ENCODE measurements at places on chromosomes 13 and 19. TPM values are rescaled to one million over a fixed set of nuclear protein-coding genes. Genes with fewer than 3 reads are reported as not detected.
A peak's percentile ranks its signal among the peaks of the same experiment; 100 is the strongest.

DNA sequence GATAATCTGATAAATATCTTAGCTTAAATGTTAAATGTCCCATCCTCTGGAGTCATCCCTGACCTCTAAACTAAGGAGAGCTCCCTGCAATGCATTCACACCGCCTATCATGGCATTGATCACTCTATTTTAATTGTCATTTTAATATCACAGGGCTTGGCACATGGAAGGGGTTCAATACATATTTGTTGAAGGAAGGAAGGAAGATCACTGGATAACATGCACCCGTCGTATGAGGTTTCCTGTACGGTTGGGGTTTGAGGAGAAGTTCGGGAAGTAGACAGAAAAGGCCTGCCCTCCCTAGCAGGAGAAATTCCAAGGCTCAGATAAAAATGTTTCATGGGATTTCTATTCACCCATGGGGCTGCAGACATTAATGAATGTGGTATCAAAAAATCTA lies 102.0 kb downstream of the MBNL2 start:
- no peaks in the 10 kb centered on the region for H3K27me3 ChIP-seq
- H3K4me3 ChIP-seq: no peak overlapping the region
- H3K4me1 ChIP-seq: peaks cover 37% of the 10 kb centered on the region
- H3K36me3 ChIP-seq: no peaks in the 10 kb centered on the region
- no peak for DNase-seq

DNA sequence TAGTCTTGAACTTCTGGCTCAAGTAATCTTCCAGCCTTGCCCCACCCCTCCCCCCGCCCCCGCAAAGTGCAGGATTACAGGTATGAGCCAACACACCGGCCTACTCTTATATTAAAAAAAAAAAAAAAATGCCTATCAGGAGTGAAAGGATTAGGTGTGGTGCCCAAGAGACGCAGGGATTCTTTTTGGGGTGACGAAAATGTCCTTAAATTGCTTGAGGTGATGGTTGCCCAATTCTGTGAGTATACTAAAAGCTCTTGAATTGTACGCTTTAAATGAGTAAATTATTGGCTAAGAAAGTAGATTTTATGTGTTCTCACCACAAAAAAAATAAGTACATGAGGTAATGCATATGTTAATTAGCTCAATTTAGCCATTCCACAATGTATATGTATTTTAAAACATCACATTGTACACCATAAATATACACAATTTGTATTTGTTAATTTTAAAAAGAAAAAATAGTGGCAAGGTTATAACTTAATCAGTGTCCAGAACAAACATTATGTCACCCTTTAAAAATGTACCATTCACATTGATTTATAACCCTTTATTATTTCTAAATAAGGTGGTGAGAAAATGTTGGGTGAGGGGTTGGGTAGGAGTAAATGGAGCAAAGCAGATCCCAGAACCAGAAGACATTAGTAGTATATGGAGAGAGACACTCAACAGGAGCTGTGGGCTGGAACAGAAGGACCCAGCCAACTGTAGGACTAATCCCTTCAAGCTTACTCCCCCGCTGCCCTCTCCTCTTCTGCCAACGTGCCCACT lies 3.9 kb downstream of the IGSF23 start:
- H3K4me3 ChIP-seq: no peak overlapping the region
- H3K27me3 ChIP-seq: no peaks in the 10 kb centered on the region
- H3K36me3 ChIP-seq: no peaks in the 10 kb centered on the region
- no peak overlapping the region for H3K27ac ChIP-seq
- H3K4me1 ChIP-seq: no peaks in the 10 kb centered on the region

Gene TMEM145
- total RNA-seq: not detected

- DNase-seq: no peak
- peaks cover 11% of the 10 kb centered on the region for H3K36me3 ChIP-seq
- peaks cover 9% of the 10 kb centered on the region for H3K4me1 ChIP-seq
- H3K4me3 ChIP-seq: no peak overlapping the region
- H3K27ac ChIP-seq: no peak overlapping the region
- H3K27me3 ChIP-seq: no peaks in the 10 kb centered on the region
These were observed 3.9 kb downstream of the UPF3A start for GRCh38 chr13:114285166-114285808.

GRCh38 chr19:9877780-9878510 lies 42.8 kb downstream of the PIN1 start:
- no peak for DNase-seq
- no peak overlapping the region for H3K4me3 ChIP-seq
- no peaks in the 10 kb centered on the region for H3K4me1 ChIP-seq
- no peak overlapping the region for H3K27ac ChIP-seq
- no peaks in the 10 kb centered on the region for H3K36me3 ChIP-seq

DNA sequence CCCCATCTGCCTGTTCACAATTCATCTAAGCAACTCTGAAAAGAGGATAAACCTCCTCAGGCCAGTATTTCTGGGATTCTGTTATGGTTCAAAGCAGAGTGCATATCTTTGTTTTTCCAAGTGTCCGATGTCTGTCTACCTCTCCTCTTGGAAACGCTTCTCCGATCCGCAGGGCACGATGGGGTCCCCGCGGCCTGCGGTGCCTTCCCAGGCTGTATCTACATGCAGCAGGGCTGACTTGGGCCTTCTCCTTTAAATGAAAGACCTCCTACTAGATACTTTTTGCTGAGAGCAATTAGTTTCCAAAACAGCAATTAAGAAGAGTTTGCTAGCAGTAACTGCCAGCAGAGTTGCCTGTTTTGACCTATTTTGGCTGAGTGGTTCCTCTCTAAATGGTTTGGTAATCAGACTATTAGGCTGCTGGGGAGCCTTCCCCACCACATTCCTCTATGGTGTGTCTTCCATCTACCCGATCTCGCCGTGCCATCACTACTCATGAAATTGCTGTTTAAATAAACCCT lies 23.5 kb downstream of the COL4A2 start:
- H3K36me3 ChIP-seq: no peaks in the 10 kb centered on the region
- peak overlapping the region; percentile 67 for H3K4me3 ChIP-seq
- no peaks in the 10 kb centered on the region for H3K27me3 ChIP-seq
- DNase-seq: no peak
- H3K27ac ChIP-seq: peak overlapping the region; percentile 96

GRCh38 chr19:3981373-3981735 lies 3.9 kb downstream of the EEF2 start:
- H3K4me1 ChIP-seq: peaks cover 19% of the 10 kb centered on the region
- H3K27me3 ChIP-seq: no peaks in the 10 kb centered on the region
- DNase-seq: no peak
- H3K27ac ChIP-seq: no peak overlapping the region
- no peak overlapping the region for H3K4me3 ChIP-seq
- peaks cover 75% of the 10 kb centered on the region for H3K36me3 ChIP-seq

Gene LCP1
- 61.7 TPM for total RNA-seq

DNA sequence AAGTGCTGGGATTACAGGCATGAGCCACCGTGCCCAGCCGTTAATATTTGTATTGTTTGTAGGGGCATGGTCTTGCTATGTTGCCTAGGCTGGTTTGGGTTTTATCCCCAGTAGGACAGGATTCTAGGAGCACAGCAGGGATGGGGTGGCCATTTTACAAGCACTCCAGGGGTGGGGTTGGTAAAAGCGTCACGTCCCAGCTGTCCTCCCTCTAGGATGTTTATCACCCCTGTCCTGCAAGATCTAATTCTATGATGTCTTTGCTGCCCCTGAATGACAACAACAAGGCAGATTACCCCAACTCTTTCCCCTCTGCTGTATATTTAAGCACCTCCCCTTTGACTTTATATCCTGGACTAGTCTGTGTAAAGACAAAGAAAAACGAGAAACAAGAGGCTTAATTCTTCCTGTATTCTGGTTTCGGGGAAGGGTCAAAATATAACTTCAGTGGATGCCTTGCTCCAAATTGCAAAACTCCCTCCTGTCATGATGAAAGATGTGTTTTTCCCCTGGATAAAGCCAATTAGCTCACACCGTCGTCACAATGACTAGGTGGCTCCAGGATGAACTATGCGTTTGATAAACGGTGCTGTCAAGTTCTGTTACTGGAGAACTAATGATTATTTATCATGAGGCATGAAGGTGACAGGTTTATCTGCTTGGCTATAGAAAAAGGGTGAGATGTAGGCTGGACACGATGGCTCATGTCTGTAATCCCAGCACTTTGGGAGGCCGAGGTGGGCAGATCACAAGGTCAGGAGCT lies 27.8 kb upstream of the OR1M1 start:
- H3K27me3 ChIP-seq: no peaks in the 10 kb centered on the region
- no peak for DNase-seq
- no peak overlapping the region for H3K4me3 ChIP-seq
- no peak overlapping the region for H3K27ac ChIP-seq

DNA sequence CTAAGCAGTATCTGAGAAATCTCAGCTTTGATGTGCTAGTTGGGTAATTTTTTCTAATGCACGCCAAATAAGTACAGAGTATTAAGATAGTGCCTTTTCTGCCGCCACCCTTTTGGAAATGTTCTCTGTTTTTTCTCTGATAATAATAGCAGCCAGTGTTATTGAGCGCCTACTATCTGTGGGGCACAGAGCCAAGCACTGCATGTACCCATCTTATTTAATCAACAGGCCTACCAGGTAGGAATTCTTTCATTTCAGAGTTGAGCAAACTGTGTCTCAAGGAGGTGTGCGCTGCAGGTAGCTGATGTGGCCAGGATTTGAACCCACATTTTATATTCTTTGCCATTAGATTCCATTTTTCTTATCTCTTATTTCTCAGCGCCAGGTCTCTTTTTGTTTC lies 1.4 kb downstream of the EPN1 start:
- peak overlapping the region; percentile 85 for H3K4me3 ChIP-seq
- H3K4me1 ChIP-seq: peaks cover 27% of the 10 kb centered on the region
- peaks cover 41% of the 10 kb centered on the region for H3K36me3 ChIP-seq
- H3K27me3 ChIP-seq: no peaks in the 10 kb centered on the region

Gene UFM1
- 40.9 TPM for total RNA-seq

GRCh38 chr13:29438769-29439168 lies 156.7 kb downstream of the SLC7A1 start:
- no peaks in the 10 kb centered on the region for H3K36me3 ChIP-seq
- DNase-seq: no peak
- peak overlapping the region; percentile 89 for H3K27ac ChIP-seq

Gene ZNF490
- total RNA-seq: 3.4 TPM

Data from thoracic aorta (tissue), 2 donors.